ENCODE measurements at places on chromosomes 12 and 14. TPM values are rescaled to one million over a fixed set of nuclear protein-coding genes. Genes with fewer than 3 reads are reported as not detected.

Gene TMEM132C
- total RNA-seq = not detected

Gene ACOT2
- total RNA-seq = 19.3 TPM

Gene PPHLN1
- total RNA-seq = 54.1 TPM

Gene HOXC4
- total RNA-seq = 2.0 TPM

Gene IL31
- not detected for total RNA-seq

Gene WSCD2
- not detected for total RNA-seq

Gene SYT1
- 5.2 TPM for total RNA-seq

Gene DBX2
- total RNA-seq = not detected

Gene CPM
- total RNA-seq = 7.3 TPM

Gene CCDC198
- total RNA-seq = not detected

Gene TBX5
- 7.2 TPM for total RNA-seq

Gene SSTR1
- total RNA-seq = 11.0 TPM

Measured in placental pericyte (primary cell).